Hematopoietic multipotent progenitor cell treated with erythropoietin and hydrocortisone succinate and interleukin-3 and kit ligand, for 4 days (in vitro differentiated cells): ENCODE measurements at places on chromosomes 3 and 15.

- peak; percentile 51 for DNase-seq
Observed at GRCh38 chr15:98771541-98771940, 123.2 kb downstream of the IGF1R start.

GRCh38 chr3:87076946-87077345 is 86.0 kb upstream of the VGLL3 start:
- no peak for DNase-seq

GRCh38 chr3:39445927-39446326 is 21.6 kb upstream of the MOBP start:
- no peak for DNase-seq

DNA sequence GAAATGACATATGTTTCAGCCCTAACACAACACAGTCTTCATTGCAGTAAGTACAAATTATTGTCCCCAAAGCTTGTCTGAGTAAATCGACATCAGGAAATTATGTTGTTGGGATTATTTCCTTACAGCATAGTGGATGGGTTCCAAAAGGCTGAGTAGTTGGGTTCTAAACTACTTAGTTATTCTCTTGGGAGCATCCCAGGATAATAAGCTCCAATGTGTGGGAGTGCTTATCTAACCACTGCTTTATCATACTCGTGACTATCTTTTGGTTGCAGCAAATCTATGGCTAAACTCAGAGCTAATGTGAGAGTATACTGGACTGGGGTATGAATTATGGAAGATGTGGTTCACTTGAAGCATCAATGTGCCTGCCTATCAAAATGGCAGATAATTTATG is 128.5 kb downstream of the RBMS3 start:
- no peak for DNase-seq

DNA sequence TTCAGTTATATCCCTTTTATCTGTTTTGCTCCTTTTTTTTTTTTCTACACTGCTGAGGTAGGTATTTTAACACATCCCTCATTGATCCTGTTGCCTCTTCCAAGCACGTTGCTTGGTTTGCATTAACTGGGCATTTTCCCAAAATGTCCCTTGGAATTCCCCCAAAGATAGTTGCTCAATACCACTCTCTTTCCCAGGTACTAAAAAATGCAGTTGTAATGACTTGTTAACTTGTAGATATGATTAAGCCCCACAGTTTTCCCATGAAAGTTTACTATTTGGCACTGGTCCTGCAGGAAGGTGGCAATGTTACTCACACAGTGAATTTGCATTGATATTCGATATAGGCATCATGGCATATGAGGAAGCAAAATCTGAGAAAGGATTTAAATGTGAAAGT is 67.1 kb downstream of the GRM7 start:
- DNase-seq: no peak

GRCh38 chr3:9732740-9733115 is 1.2 kb downstream of the BRPF1 start:
- peak; percentile 29 for DNase-seq

GRCh38 chr3:138781012-138781470 is 53.7 kb downstream of the PIK3CB start:
- peak; percentile 70 for DNase-seq

GRCh38 chr3:116103868-116104530 is 341.3 kb downstream of the LSAMP start:
- no peak for DNase-seq

GRCh38 chr15:57652481-57652880 is 54.0 kb upstream of the POLR2M start:
- no peak for DNase-seq

DNA sequence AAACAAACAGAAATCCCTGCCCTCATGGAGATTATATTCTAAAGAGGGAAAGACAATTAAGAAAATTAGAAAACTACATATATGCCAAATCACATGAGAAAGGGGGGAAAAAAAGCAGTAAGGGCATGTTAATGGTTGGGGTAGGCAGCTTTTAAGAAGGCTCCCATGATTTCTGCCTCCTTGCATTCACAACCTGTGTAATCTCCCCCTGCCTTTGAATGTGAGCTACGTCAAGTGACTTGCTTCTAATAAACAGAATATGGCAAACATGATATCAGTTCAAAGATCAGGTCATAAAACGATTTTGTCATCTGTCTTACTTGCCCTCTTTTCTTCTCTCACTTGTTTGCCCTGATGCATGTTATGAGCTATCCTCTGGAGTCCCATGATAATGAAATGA is 673.6 kb upstream of the ADAMTS9 start:
- no peak for DNase-seq

- no peak for DNase-seq
Observed at GRCh38 chr3:30124435-30125370, 481.7 kb upstream of the TGFBR2 start.
